ENCODE measurements at places on chromosomes 2 and 18.

DNA sequence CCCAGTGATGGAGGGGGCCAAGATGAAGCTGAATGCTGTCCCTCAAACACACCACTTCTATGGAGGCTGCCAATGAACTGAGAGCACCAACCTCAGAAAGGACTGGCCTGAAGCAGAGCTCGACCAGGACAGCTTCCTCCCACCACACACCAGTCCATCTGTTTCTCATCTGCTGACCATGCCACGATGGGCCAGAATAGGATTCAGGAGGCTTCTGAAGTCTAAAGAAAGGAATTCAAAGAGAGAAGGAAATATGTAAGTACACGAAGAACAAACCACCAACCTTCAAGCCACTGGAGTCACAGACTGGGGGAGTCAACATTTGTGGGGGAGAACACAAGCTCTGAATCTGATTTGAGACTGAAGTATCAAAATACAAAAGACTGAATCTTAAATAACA, 157.6 kb upstream of the CCDC68 start:
- DNase-seq = no peak

DNA sequence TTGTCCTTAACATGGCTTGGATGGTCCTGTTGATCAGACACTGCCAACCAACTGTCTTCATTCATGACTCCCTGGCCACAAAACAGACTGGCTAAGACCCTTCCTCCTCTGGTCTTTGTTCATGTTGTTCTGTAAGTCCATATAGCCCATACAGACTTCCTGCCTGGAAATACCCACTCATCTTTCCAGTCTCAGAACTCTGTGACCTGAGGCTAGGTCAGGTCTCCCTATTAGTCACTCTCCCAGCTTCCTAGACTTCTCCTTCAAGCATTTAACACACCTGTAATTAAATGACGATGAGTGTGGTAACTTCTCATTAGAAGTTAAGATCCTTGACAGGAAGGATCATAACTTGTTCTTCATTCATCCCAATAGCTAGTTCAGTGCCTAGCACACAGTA, 56.3 kb downstream of the CCDC93 start:
- DNase-seq = no peak

DNA sequence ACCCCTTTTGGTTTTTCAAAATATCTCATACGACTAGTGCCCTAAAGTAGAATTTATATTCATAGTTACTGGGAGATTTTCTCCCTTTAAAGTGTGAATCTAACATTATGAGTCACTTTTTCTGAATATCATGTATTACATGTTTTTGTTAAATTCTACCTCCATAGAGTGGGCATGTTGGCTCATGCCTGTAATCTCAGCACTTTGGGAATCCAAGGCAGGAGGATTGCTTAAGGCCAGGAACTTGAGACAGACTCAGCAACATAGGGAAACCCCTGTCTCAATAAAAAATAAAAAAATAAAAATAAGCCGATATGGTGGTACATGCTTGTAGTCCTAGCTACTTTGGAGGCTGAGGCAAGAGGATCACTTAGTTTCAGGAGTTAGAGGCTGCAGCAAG, 45.3 kb upstream of the UNC80 start:
- DNase-seq = no peak

DNA sequence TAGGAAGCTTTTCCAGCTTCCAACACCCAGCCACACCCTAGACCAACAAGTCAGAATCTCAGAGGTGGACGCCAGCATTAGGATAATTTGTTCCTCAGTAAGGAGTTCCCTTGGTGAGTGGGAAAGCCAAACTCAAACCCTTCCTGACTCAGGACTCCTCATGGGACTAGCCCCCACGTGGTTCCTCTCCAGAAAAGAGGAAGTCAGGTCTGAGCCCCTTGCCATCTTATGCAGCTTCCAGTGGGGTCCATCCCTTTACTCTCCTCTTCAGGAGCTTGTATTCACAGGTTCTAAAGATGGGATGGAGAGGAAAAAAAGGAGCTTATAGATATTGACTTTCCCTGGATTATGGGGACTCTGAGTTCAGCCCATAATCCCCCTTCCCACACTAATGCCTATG, 14.8 kb upstream of the NOTO start:
- no peak for DNase-seq

DNA sequence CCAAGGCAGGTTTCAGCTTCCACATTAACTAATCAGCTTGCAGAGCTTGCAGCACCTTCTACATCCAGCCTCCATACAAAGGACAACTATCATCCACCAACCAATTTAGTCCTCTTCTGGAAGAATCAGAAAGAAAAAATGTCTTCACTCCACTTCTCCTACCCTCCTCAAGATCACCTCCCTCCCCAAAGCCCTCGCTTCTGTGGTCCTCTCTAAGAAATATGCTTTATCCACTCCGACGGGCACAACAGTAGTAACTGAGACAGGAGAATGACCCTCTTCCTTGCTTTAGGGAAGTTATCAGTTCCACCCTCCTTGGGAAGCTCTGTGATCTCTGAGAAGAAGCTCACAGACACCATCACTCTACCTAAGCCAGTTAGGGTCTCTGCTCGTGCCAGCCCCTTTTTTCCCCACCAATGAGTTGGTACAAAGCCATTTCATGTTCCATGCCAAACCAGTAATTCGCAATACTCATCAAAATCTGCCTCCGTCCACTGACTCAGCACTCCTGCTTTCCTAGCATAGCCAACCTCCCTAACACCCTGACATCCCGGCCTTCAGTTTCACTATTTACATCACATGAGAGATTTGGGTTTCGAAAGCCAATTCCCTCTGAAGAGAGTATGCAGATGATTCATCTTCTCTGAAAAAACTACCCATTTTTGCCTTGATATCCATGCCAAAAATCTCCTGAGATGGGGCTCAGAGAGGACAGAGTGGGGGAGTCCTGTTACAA, 114.1 kb upstream of the PKDCC start:
- DNase-seq = no peak

- no peak for DNase-seq
Measured at GRCh38 chr18:79315596-79315995, 80.1 kb upstream of the NFATC1 start.

DNA sequence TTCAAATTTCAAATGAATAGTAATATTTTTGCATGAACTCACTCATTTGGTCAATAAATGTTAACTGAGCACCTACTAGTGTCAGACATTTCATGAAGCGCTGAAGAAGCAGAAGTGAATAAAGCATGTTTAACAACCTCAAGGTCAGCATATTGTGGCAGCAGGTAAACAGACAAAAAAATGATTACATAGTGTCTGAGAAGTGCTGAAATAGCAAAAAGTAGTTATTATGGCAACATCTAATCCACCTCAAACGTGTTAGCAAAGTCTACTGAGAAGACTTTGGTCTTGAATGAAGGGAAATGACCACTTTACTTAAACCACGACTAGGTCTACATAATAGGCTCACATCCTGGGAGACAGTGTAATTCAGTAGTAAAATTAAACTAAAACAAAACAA, 452.2 kb upstream of the LRATD1 start:
- DNase-seq = no peak

DNA sequence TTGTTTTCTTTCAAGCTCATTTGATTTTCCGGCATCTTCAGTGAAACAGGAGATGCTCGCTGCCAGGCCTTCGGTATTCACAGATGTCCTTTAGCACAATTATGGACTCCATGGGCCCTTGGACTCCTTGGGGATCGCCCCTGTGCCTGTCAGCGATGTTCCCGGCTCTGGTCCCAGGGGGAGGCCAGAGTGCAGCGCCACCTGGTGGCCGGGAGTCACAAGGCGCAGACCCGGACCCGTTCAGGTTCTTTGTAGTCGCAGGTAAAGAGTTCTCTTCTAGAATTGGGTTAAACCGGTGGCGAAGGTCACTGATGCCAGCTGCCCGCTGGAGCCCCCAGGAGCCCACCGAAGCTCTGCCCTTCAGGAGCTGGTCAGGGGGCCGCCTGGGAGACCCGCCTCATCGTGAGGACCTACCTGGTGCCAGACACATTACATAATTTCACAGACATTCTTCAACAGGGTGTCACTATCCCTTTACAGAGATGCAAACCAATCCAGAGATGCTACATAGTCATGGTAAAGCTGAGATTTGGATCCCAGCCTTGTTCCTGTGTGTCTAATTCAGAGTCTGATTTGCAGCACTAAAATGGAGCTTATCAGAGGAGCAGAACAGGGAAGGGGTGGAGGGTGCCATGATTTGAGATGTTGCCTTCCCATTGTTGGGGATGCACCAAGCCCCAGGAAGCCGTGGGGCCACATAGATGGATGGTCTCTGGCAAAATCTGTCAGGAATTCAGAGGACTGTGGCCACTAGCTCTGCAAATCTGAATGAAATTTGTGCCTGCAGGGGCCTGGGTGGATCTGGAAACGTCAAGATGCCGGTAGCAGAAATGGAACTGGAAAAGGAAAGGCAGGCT, 6.0 kb upstream of the INPP5D start:
- DNase-seq = no peak

DNA sequence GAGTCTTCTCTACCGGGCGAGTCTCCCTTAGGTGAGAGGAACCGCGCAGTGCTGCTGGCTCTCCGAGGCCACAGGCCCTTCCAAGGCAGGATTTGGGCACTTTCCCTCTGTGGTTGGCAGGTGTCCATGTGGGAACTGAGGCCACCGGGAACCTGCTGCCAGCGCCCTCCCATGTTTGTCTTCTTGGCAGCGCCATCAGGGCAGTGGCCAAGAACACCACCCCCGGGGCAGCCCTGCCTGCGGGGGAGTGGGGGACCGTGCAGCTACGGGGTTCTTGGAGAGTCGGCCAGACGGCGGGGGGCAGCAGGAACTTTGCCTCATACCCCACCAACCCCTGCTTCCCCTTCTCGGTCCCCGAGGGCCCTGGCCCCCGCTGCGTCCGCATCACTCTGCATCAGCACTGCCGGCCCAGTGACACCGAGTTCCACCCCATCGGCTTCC, 10.0 kb downstream of the CAPN10 start:
- no peak for DNase-seq

DNA sequence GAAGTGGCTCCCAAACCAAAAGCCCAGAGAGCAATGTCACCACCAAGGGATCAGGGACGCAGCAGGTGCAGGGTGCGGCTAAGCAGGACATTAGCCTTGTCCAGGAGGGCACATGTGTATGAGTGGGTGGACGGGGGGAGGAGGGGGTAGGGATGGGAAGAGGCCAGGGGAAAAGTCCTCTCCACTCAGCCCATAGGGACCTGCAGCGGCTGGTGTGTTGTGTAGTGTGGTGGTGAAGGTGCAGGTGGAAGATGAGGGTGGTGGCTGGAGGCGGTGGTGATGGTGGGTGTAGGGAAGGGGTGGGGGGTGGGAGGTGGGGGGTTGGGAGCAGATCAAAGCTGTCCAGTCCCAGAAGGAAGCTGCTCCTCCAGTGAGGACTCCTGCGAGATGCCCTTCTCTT, 3.7 kb downstream of the C2orf81 start:
- no peak for DNase-seq

- no peak for DNase-seq
Measured at GRCh38 chr2:74515271-74515980, 1.2 kb downstream of the TLX2 start.
